Neural progenitor cell (in vitro differentiated cells): ENCODE measurements at places on chromosomes 11 and 22.
A peak's percentile ranks its signal among the peaks of the same experiment; 100 is the strongest.

- DNase-seq, result no peak
Observed at GRCh38 chr11:134055029-134055428, 13.8 kb upstream of the JAM3 start.

DNA sequence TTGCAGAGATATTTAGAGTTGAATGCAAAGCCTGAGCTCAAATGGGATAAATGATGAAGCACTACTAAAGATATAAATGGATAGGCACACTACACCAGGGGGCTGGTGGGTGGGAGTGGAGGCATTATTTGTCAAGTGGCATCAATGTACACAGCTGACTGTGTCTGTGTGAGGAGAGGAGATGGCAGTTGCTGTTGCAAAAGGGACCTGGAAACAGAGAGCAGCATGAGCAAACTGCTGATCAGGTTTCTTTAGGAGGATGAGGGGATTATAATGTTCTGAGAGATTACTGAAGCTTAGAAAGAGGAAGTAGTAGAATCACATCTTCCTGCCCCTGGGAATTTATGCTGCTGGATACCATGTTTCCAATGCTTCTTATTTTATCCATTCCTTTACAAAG lies 39.4 kb upstream of the LIN7C start:
- peak; percentile 7 for DNase-seq

DNA sequence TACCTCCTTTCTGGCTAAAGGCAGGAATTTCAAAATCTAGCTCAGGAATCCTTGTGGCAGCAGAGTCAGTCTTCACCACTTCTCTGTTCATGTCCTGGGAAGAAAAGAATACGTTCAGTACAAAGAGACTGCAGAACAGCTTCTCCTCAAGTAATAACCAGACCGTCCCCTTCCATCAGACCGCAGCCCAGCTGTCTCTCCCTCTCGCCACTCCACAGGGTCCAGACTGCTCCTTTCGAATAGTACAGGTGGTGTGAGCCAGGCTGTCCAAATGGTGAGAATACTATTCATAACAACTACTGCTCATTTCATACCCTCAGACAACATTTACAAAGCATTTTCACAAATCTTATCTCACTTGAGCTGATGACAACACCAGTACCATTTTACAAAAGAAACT lies 857 bp downstream of the ZPR1 start:
- DNase-seq, result no peak

GRCh38 chr22:38531251-38531938 lies 25.3 kb upstream of the DDX17 start:
- DNase-seq, result no peak

GRCh38 chr22:36764060-36764459 lies 11.9 kb downstream of the IFT27 start:
- no peak for DNase-seq
